ENCODE measurements at places on chromosomes 3 and 15. TPM values are rescaled to one million over a fixed set of nuclear protein-coding genes. Genes with fewer than 3 reads are reported as not detected.
A peak's percentile ranks its signal among the peaks of the same experiment; 100 is the strongest.

DNA sequence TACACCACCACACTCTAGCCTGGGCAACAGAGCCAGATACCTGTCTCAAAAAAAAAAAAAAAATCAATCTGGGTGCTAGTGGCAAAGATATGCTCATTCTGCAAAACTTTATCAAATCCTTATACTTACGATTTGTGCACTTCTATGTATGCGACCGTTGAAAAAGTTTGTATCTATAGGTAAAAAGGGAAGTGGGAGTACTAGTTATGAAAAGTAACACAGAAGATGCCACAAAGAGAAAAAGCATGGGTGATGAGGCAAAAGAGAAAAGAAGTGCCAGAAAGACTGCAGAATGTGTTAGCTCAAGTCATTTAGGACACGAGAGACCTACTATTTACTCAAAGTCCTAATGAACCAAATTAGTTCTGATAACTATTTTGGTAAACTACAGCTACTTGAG lies 407.8 kb downstream of the SHQ1 start:
- no peak for DNase-seq

DNA sequence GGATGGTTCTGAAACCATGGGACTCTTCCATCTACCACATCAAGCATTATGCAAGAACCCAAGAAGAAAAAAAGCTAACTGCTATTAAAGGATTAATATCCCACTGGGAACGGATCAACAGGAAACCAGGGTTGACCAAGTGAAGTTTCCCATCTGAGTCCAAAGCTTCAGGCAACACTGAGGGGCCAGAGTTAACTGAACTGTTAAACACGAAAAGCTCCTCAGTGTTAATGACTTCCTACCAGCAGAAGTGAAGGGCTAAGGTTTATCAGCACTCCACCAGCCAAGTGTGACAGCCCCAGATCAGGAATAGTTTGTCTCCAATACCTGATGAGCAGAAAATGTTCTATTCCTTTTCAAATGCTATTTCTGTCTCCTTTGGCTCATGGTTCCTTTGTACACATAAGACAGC lies 36.7 kb downstream of the PTPN9 start:
- DNase-seq: peak; percentile 60

DNA sequence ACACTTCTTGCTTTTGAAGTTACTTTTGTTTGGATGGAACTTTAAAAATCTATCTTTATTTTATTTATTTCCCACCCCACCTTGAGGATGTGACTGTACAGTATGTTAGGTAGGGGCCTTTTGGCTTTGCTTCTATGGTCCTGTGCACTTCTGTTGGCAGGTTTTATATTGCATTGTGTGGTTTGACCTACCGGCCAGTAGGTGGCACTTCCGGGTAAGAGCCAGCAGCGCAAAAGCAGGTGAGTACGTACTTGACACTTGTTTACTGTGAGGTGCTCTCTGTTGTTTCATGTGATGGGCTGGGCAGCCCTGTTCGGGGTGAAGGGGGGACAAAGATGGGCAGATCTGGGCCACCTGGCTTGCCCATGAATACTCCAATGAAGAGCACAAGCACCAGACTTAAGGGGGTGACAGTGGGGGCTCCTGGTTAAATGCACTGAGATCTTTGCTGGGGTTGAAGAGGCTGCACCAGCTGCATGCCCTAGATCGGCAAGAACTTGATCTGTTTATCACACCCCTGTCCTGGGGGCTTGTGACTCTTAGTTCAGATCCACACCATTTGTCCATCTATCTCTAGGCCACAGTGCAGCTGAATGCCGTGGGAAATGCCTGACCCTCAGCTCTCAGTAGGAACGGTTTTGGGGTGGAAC lies 131.6 kb downstream of the NLGN1 start:
- no peak for DNase-seq

GRCh38 chr3:50562861-50563260 lies 4.7 kb downstream of the C3orf18 start:
- DNase-seq: no peak

DNA sequence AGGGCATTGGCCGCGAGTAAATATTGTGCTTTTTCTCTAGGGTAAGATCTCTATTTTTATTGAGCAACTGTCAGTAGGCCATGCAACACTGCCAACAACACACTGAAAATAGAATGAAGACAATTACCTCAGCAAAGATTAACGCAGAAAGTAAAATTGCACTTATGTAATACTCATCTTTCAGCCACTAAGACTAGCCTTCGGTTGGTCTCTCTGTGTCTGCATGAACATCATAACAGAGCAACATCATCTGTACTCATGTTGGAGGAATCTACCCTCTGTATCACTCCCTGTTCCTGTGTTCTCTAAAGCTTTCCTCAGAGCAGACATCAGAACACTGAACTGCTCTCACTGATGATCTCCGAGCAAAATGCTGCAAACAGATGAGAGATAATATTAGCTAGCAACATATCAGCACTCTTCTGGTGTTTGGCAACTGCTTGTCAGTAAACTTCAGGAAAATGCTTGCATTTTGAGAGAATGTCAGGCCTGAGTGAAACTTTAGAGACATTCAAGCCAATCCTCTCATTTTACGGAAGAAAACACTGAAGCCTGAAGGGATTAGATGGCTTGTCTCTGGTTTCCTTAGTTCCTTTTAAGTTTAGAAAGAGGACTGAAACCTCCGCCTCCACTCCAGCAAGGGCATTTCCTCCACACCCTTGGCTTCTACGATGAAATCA lies 8.4 kb upstream of the LRRC3B start:
- peak; percentile 24 for DNase-seq

DNA sequence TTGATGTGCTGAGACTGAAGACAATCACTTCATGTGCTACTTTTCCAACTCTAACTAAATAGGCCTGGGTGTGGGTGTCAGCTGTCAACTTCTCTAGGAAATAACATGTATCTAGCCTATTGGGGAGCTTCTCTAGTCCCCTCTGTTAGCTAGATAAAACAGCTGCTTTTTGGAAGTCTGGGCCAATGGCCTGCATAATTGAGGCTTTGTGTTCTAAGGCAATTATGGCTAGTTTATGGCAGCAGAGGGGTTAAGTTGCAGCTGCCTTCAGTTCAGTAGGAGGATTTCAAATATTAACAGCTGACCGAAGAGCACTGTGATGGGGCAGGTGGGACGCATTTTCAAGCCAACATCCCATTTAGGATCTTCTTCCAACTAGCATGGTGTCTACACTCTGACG lies 6.4 kb downstream of the COL8A1 start:
- DNase-seq: no peak

- peak; percentile 91 for DNase-seq
Measured at GRCh38 chr3:50365080-50365841, 5.9 kb upstream of the TMEM115 start.

- DNase-seq: no peak
Measured at GRCh38 chr3:12924437-12924836, 83.1 kb upstream of the RPL32 start.

GRCh38 chr3:47365213-47366153 lies 15.3 kb upstream of the PTPN23 start:
- no peak for DNase-seq

- no peak for DNase-seq
Measured at GRCh38 chr3:42914771-42915515, 9.0 kb downstream of the ZNF662 start.

DNA sequence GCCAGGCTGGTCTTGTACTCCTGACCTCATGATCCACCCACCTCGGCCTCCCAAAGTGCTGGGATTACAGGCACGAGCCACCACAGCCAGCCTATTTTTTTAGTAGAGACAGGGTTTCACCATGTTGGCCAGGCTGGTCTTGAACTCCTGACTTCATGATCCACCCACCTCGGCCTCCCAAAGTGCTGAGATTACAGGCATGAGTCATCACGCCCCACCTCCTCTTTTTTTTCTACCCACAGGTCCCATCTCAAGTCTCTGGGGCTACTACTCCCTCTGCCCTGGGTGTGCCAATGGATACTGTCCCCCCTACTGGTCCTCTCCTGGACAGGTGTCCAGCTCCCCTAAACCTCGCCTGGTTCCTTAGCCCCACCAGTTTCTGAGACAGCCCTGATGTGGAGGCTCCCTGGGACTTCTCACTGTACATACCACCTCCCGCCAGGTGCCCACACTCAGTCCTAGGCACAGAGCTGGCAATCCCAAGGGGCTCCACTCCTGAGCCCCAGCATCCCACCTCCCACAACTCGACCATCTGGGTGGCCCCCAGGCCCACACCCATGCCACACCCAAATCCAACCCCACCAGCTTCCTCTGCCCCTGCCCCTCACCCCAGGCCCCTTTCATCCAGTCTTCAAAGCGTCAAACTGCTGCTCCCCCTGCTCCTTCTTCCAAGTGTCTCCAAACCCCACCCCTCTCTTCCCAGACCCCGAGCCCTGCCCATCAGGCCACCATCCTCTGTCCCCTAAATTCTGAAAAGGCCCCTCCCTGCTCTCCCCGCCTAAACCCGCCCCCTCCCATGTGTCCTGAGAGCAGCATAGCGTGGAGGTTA lies 13.1 kb upstream of the CYP11A1 start:
- no peak for DNase-seq

DNA sequence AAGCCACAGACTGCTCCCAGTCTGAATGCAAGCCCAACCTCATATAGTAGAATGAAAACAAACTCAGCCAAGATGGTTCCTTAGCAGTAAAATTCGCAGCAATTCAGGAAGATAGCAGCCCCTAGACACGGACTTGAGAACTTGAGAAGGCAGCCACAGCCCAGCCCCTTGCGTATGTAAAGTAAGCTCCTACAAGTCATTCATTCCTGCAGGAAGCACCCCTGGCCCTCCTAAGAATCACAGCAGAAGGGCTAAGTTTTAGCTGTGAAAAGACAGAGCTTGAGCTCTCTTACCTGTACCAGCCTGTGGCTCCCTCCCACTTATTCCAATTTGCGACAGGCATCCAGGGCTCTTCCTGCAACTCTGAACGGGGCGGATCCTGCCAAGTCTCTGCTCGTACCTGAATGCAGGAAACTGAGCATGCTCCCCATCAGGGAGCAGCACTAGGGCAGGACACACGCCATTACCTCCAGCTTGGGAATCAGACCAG lies 136.4 kb downstream of the MAGI1 start:
- DNase-seq: peak; percentile 74

DNA sequence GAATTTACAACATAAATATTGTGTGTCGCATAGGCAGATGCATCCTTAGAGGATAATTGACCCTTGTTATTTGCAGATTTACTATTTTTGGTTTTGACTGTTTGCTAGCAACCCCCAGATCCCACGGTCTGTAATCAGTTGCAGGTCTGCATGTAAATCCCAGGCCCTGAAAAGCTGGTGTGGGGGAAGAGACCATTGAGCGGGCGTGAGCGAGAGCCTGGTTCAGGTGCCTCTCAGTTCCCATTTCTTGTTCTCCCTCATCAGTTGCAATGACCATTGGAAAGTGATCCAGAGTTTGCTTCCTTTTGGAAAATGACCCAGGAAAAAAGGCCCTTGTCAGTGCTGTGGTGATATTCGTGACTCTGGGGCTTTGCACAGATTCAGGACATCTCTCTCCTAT lies 238.9 kb downstream of the UACA start:
- peak; percentile 24 for DNase-seq

The TGFBR2 gene
- total RNA-seq: 243 TPM

The KLHL40 gene
- not detected for total RNA-seq

The BRK1 gene
- total RNA-seq: 130 TPM

The ARHGEF3 gene
- total RNA-seq: 56.3 TPM

The FOXB1 gene
- not detected for total RNA-seq

The TAGLN3 gene
- total RNA-seq: 0.79 TPM

The PLSCR2 gene
- 1.4 TPM for total RNA-seq

The U2SURP gene
- 97.7 TPM for total RNA-seq

The CX3CR1 gene
- total RNA-seq: 4.4 TPM

The TMEM40 gene
- not detected for total RNA-seq

The UCN2 gene
- total RNA-seq: not detected

The IGSF11 gene
- 1.3 TPM for total RNA-seq

The SUCNR1 gene
- total RNA-seq: 7.3 TPM

The FMN1 gene
- total RNA-seq: 44.8 TPM

The PPM1L gene
- total RNA-seq: 13.8 TPM

The DNAH1 gene
- 12.1 TPM for total RNA-seq

The EPHA6 gene
- 0.66 TPM for total RNA-seq

The PSMA4 gene
- 118 TPM for total RNA-seq

The COL6A5 gene
- 0.41 TPM for total RNA-seq

The HAPLN3 gene
- 11.2 TPM for total RNA-seq

The STOML1 gene
- total RNA-seq: 22.2 TPM
